ENCODE measurements at places on chromosomes 3 and 15.

- H3K36me3 ChIP-seq = peaks cover 21% of the 10 kb centered on the region
- H3K4me3 ChIP-seq = no peak overlapping the region
- H3K4me1 ChIP-seq = peaks cover 8% of the 10 kb centered on the region
- DNase-seq = no peak
- no peaks in the 10 kb centered on the region for H3K27me3 ChIP-seq
Measured at GRCh38 chr15:85646538-85647091, 148.1 kb downstream of the KLHL25 start.

GRCh38 chr3:37315669-37316068 lies 141.3 kb upstream of the LRRFIP2 start:
- H3K27ac ChIP-seq = no peak overlapping the region
- no peak for DNase-seq
- H3K36me3 ChIP-seq = peaks cover 2% of the 10 kb centered on the region
- peaks cover 5% of the 10 kb centered on the region for H3K4me1 ChIP-seq
- no peaks in the 10 kb centered on the region for H3K27me3 ChIP-seq

GRCh38 chr3:180684807-180685206 lies 5.5 kb upstream of the CCDC39 start:
- no peak overlapping the region for H3K4me3 ChIP-seq
- no peak for DNase-seq
- peaks cover 2% of the 10 kb centered on the region for H3K4me1 ChIP-seq
- H3K27ac ChIP-seq = no peak overlapping the region

DNA sequence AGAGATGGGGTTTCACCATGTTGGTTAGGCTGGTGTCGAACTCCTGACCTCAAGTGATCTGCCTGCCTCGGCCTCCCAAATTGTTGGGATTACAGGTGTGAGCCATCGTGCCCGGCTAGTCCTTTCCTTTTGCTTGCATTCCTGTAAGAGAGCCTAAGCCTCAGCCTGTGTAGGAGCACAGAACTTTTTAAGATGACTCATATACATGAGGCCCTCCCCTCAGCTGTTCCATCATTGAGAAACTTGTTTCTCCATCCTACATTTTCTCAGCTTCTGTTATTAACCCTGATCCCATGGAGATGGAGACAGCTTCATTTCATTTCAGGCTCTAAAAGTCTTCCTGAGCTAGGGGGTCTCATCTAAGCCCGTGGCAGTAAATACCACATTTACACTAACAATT lies 123.3 kb downstream of the PLOD2 start:
- no peaks in the 10 kb centered on the region for H3K4me1 ChIP-seq
- H3K36me3 ChIP-seq = no peaks in the 10 kb centered on the region
- H3K27me3 ChIP-seq = no peaks in the 10 kb centered on the region
- no peak for DNase-seq
- H3K27ac ChIP-seq = no peak overlapping the region
- no peak overlapping the region for H3K4me3 ChIP-seq

GRCh38 chr15:95327661-95328060 lies 1002.8 kb upstream of the NR2F2 start:
- no peak overlapping the region for H3K27ac ChIP-seq
- DNase-seq = no peak
- H3K36me3 ChIP-seq = no peaks in the 10 kb centered on the region
- H3K4me3 ChIP-seq = no peak overlapping the region
- H3K4me1 ChIP-seq = no peaks in the 10 kb centered on the region
- no peaks in the 10 kb centered on the region for H3K27me3 ChIP-seq

DNA sequence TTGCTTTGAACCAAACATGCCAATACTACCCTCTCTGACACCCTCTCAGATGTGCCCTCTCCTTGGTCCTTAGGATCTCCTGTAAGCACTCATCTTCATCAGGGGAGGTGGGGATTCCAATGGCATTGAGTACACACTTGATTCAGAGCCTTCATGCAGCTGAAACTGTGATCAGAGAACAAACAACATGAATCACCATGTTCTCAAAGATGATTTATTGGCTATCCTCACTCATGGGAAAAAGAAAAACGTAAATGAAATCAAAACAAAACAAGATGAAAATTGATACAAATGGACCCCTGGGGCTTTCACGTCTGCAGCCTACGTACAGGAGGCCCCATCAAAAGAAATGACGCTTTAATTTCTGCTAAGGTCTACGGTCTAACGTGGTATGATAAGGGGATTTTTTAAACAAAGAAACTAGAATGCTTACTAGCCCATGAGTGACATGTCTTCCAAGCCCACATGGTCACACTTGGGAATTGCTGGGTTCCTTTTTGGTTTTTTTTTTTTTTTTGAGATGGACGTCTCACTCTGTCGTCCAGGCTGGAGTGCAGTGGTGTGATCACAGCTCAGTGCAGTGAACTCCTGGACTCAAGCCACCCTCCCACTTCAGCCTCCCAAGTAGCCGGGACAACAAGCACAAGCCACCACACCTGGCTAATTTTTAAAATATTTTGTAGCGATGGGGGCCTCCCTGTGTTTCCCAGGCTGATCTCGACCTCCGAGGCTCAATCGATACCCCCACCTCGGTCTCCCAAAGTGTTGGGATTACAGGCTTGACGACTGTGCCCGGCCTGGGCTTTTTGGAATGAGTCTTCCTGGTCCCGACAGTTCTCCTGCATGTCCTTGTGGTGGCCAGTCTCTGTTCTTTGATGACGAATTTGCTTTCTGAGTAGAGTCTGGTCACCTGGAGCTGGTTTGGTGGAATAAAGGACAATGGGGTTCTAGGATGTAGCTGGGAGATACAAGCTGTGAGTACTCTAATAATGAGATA lies 202.6 kb downstream of the XXYLT1 start:
- no peaks in the 10 kb centered on the region for H3K27me3 ChIP-seq
- H3K27ac ChIP-seq = no peak overlapping the region
- H3K36me3 ChIP-seq = no peaks in the 10 kb centered on the region
- DNase-seq = no peak
- no peak overlapping the region for H3K4me3 ChIP-seq
- peaks cover 6% of the 10 kb centered on the region for H3K4me1 ChIP-seq

GRCh38 chr15:62658498-62658897 lies 384.0 kb upstream of the TPM1 start:
- no peaks in the 10 kb centered on the region for H3K27me3 ChIP-seq
- peaks cover 13% of the 10 kb centered on the region for H3K4me1 ChIP-seq
- no peaks in the 10 kb centered on the region for H3K36me3 ChIP-seq
- no peak overlapping the region for H3K27ac ChIP-seq
- DNase-seq = no peak
- no peak overlapping the region for H3K4me3 ChIP-seq

All from GM12878 (cell line).